ENCODE measurements at places on chromosomes 3 and 15.

GRCh38 chr15:86916671-86917360, 837.1 kb downstream of the AGBL1 start:
- H3K4me1 ChIP-seq = no peaks in the 10 kb centered on the region
- H3K27me3 ChIP-seq = no peaks in the 10 kb centered on the region
- no peak overlapping the region for H3K27ac ChIP-seq
- no peak overlapping the region for H3K4me3 ChIP-seq
- no peaks in the 10 kb centered on the region for H3K36me3 ChIP-seq

DNA sequence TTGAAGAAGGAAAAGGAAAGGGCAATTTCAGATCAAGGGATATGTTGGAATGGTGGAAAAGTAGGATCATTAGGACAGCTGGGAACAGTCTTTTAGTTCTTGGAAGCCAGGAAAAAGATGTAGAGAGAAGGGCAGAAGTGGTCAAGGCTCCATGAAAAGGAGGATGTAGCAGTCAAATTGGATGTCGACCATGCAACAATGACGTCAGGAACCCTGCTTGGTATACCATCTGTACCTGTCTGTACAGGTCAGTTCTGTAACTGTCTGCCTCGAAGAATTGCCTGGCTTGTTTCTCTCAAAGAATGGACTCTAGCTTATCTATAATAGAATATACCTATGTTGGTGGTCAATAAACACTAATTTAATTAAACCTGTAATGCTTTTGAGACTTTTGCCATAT, 157.8 kb upstream of the SGO1 start:
- H3K4me3 ChIP-seq = no peak overlapping the region
- no peak for DNase-seq
- H3K4me1 ChIP-seq = peaks cover 3% of the 10 kb centered on the region
- H3K36me3 ChIP-seq = no peaks in the 10 kb centered on the region

- no peaks in the 10 kb centered on the region for H3K4me1 ChIP-seq
- H3K27me3 ChIP-seq = no peaks in the 10 kb centered on the region
- H3K36me3 ChIP-seq = peaks cover 67% of the 10 kb centered on the region
- H3K27ac ChIP-seq = no peak overlapping the region
Measured at GRCh38 chr3:126737527-126737926, 33.5 kb downstream of the CHCHD6 start.

DNA sequence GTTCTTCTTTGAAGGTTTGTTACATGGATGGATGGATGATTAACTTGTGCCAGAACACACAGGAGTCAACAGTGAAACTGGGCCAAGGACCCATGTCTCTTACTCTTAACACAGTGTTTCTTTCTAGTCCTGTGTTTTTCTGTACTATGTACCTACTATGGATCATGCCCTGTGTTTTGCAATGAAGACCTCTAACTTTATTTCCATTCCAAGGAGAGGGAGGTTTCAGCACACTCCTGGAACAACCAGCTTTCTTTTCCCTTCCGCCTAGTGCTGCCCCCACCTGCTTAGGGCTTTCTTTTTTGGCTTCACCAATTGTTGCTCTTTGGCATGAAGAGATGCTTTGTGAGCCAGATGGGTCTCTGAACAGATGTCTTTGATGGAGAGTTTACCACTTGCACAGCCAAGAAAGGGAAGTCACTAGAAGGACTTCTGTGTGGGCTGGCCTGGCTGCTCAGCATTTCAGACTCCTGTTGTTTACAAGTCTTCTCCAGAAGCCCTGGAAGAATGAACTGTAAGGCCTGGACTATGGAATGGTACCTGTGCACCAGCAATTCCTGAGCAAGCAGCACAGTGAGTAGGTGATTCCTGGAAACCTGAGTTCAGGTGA, 44.5 kb downstream of the SNAPC5 start:
- no peak overlapping the region for H3K4me3 ChIP-seq
- H3K36me3 ChIP-seq = peaks cover 33% of the 10 kb centered on the region
- no peak overlapping the region for H3K27ac ChIP-seq
- H3K27me3 ChIP-seq = no peaks in the 10 kb centered on the region

GRCh38 chr15:67183443-67184169, 70.9 kb downstream of the AAGAB start:
- no peak for DNase-seq
- no peak overlapping the region for H3K27ac ChIP-seq
- H3K4me1 ChIP-seq = peaks cover 18% of the 10 kb centered on the region
- no peaks in the 10 kb centered on the region for H3K27me3 ChIP-seq

DNA sequence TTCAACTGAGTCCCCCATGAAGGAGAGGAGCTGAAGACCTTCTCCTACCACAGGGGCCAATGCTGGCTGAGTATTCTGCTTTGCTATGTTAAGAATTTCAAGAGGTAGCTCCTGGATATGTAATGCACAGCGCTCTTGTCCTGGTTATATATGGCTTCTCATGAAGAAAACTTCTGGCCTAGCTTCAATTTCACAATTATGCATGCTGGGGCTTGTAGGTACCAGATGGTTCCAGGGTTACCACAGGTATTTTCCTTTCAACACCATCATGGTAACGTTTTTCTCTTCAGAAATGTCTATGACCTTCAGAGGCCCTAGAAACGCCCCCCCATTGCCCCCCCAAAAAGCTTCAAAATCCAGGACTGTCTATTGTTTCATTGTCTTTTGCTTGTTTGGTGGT, 311.7 kb upstream of the ICE2 start:
- H3K4me3 ChIP-seq = no peak overlapping the region
- H3K36me3 ChIP-seq = peaks cover 23% of the 10 kb centered on the region
- no peaks in the 10 kb centered on the region for H3K27me3 ChIP-seq
- H3K27ac ChIP-seq = no peak overlapping the region
- peaks cover 33% of the 10 kb centered on the region for H3K4me1 ChIP-seq
- DNase-seq = no peak

- H3K4me3 ChIP-seq = no peak overlapping the region
- peaks cover 65% of the 10 kb centered on the region for H3K4me1 ChIP-seq
- peak; percentile 44 for DNase-seq
- H3K27me3 ChIP-seq = no peaks in the 10 kb centered on the region
- H3K36me3 ChIP-seq = peaks cover 24% of the 10 kb centered on the region
Measured at GRCh38 chr15:60795889-60796288, 316.9 kb upstream of the ICE2 start.

DNA sequence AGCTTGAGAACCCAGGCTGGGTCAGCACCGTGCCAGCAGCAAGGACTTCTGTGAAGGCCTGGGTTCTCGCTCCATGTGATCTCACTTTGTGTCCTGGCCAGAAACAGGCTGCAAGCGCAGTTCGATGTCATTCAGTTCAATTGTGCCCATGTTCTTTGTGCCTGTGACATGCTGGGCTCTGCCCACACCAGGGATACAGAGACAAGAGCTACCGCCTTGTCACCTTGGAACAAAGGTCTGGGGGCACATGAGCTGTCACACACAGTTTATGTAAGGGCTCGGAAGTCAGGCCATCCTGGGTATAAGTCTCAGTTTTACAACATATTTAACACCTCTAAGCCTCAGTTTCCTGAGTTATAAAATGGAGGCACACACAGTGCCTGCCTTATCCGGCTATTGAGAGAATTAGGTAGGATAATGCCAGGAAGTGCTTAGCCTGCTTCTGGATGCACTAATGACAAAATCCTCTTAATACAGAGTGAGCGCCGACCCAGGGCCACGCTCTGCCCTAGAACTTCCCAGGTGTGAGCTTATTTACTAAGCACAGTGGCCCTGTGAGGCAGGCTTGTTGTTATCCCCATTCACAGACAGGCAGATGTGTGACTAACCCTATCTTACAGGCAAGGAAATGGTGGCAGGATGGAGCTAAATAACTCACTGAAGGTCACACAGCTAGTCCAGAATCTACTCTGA, 50.4 kb upstream of the LIMD1 start:
- no peak for DNase-seq
- H3K27ac ChIP-seq = no peak overlapping the region
- peaks cover 6% of the 10 kb centered on the region for H3K36me3 ChIP-seq

- no peak overlapping the region for H3K27ac ChIP-seq
- no peak for DNase-seq
- no peak overlapping the region for H3K4me3 ChIP-seq
- peaks cover 30% of the 10 kb centered on the region for H3K4me1 ChIP-seq
- peaks cover 2% of the 10 kb centered on the region for H3K36me3 ChIP-seq
- no peaks in the 10 kb centered on the region for H3K27me3 ChIP-seq
Measured at GRCh38 chr3:142029791-142030190, 119.6 kb downstream of the TFDP2 start.

DNA sequence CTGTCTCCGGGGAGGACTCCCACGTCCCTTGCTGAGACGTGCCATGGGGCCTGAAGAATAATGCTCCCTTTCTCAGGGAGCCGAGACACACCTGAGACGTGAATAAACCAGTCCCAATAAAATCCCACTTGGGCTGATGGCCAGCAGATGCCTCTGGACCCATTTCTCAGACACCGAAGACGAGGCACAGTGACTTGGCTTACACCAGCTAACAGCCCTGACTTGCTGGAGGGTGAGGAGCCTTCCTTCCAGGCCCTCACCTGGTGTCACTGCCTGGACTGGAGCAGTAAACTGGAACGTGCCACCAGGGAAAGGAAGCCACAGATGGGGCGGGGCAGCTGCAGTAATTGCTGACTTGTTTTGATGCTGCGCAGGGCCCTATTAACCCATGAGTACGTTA, 189.7 kb downstream of the PDZRN3 start:
- no peaks in the 10 kb centered on the region for H3K36me3 ChIP-seq
- H3K27ac ChIP-seq = no peak overlapping the region
- DNase-seq = no peak
- H3K27me3 ChIP-seq = peaks cover 5% of the 10 kb centered on the region
- H3K4me3 ChIP-seq = no peak overlapping the region

DNA sequence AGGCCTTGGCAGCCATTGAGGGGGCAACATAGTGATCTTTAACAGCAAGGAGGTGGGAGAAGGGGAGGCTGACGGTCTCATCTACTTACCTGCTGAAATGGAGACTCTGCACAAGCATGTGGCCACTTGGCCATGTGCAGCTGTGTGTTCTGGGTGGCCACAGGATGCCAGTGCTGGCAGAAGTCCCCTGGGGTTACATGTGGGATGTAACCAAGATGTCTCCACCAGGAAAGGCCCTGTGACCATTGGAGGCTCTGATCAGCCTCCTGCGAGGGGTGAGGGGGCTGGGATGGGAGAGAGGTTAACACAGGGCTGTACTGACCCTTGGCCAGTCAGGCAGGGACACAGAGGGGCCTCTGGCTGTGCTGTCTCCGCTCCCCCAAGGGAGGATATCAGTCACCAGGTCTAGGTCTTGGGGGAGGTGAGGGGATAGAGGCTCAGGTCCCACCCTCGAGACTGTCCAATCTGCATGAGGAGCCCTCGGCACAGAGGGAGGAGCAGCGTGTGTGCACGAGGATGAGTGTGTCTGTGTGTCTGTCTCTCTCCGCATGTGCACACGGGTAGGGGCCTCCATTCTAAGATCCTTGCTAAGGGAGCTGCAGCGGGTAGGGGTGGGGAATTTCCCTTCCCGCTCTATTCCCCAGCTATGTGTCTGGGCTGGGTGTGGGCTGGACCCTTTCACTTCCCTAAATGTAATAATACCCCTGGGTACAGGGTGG, 19.5 kb downstream of the PRKCD start:
- H3K36me3 ChIP-seq = peaks cover 12% of the 10 kb centered on the region
- H3K27ac ChIP-seq = no peak overlapping the region

DNA sequence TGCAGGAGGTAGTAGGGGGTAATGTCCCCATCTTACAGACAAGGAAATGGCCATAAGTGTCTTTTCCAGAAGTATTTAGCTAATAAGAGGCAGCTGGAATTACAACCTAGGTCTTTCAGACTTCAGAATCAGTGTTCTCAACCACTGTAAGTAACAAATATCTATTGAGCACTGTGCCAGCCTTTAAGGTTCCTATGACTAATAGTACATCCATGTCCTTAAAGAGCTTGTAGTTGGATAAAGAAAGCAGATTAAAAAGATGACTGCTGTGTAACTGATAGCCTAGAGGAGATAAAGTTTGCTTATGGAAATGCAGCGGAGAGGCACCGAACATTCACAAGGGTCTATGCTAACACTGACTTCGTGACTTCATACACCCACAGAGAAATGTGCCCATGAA, 136.0 kb downstream of the KCNMB2 start:
- no peak overlapping the region for H3K4me3 ChIP-seq
- H3K27ac ChIP-seq = no peak overlapping the region
- no peaks in the 10 kb centered on the region for H3K36me3 ChIP-seq
- no peak for DNase-seq
- H3K4me1 ChIP-seq = no peaks in the 10 kb centered on the region

DNA sequence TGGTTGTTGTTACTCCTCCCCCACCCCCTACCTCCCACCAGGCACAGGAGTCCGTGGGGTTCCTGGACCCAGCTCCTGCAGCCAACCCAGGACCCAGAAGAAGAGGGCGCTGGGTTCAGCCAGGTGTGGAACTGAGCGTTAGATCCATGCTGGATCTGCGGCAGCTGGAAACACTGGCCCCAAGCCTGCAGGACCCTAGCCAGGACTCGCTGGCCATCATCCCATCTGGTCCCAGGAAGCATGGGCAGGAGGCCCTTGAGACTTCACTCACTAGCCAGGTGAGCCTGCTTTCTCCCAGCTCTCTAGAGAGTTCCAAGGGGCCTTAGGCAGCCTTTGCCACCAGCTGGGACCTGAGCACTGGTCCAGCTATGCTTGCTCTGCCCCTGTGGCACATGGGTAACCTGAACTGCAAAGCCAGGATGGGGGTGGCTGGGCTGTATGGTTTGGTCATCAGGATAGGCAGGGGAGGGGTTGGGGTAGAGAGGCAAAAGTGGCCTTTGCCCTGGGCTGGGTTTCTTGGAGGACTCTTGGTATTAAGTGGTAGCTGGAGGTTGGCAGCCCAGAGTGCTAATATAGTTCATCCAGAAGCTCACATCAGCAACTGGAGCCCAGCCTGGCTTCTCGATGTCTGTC, 7.0 kb upstream of the JMJD7 start:
- H3K27me3 ChIP-seq = no peaks in the 10 kb centered on the region
- no peak overlapping the region for H3K27ac ChIP-seq

DNA sequence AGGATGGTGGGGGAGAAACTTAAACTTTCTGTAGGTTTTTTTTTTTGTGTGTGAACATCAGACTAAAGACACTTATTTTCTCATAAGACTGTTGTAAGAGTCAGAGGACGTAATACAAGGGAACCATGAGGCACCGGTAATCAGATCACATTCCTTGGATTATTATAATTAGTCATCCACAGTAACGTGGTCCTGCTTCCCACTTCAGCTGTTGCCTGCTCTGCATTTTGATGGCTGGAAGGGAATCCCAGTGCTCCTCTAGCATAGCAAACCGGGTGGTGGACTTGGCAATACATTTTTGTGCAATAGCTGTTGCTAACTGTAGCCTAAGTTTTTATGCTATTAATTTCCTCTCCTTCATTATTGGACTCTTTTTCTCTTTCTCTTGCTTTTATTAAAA, 294.8 kb downstream of the NR2F2 start:
- no peaks in the 10 kb centered on the region for H3K4me1 ChIP-seq
- no peaks in the 10 kb centered on the region for H3K36me3 ChIP-seq
- no peak overlapping the region for H3K27ac ChIP-seq
- DNase-seq = no peak
- H3K27me3 ChIP-seq = peaks cover 2% of the 10 kb centered on the region
